Activated T-helper 2 cell treated with anti-CD3 and anti-CD28 coated beads, Interferon-gamma antibody, Interleukin-2, Interleukin-4, amounts not matched to agents 10 μg/mL and 5 μg/mL and 100 μg/mL, durations not matched to agents 14 hours and 24 hours and 36 hours (primary cell): ENCODE measurements at places on chromosomes 3 and 15. TPM values are rescaled to one million over a fixed set of nuclear protein-coding genes. Genes with fewer than 3 reads are reported as not detected.

DNA sequence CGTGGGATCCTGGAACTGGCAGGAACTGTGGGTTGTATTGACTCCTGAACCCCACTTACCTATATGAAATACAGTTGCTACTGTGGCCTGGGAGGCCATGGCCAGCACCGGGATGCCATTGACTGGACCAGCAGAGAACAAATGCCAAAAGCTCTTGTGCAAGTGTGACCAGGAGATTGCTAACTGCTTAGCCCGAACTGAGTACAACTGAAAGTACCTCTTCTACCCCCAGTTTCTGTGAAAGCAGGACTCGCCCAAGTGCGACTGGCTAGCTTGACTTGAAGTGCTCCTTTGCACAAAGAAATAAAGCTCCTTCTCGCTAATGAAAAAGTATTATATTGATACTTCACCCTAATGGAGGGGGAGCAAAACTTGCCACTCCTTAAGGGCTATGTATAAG, 101.3 kb upstream of the ATP11B start:
- no peak for DNase-seq

DNA sequence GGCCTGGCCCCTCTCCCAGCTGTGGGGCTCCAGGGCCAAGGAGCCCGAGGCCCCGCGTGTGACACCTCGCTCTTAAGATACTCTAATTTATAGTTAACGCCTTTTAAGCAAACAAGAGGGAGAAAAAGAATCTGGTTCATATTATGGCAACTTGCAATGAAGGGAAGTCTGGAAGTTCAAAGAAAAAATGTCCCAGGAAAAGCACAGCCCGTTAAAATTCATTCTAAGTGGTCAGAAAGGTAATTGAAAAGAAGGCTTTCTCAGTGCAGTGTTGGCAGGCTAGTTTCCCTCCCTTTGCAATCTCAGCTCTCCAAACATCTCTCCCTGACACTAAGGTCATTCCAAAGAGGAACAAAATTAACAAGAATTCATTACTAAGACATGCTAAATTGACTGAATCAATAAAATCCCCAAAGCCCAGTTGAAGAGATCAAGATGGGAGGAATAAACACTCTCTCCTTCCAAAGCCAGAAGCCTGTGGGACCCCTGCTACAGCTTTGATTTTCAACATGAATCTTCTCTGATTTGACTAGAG, 339.3 kb downstream of the THSD4 start:
- no peak for DNase-seq

- peak; percentile 78 for DNase-seq
These were observed at the start of gene DPH6 for GRCh38 chr15:35545824-35546510. Gene DPH6 (minus strand): TSS chr15:35546165. CDS start chr15:35546141, 24 bp downstream.

The PP2D1 gene
- not detected in 2 replicates for total RNA-seq

The WNT5A gene
- 0.05 TPM in 2 replicates for total RNA-seq

The DGKG gene
- total RNA-seq, result 0.05 TPM in 2 replicates

The GNAT1 gene
- not detected in 2 replicates for total RNA-seq
